ENCODE measurements at places on chromosomes 3 and 15. TPM values are rescaled to one million over a fixed set of nuclear protein-coding genes. Genes with fewer than 3 reads are reported as not detected.

The SLC24A5 gene
- total RNA-seq: not detected

DNA sequence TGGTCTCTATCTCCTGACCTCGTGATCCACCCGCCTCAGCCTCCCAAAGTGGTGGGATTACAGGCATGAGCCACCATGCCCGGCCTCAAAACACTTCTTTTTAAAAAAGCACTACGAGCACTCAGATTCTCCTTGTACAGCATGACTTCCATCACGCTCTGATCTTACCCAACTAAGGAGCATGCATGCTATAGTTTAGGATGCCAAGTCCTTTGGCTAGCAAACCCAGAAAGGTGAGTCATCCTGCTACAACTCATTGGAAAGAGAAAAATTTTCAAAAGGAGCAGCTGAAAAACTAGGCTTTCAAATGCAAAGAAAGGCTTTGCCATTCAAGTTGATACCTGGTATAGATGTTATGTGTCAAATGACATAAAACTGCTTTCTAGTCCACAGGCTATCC lies 70.3 kb upstream of the PRICKLE2 start:
- peak; percentile 80 for DNase-seq

- no peak for DNase-seq
Observed at GRCh38 chr15:90893175-90894090, 9.1 kb downstream of the FES start.

GRCh38 chr3:97121386-97121785 lies 307.0 kb downstream of the EPHA6 start:
- DNase-seq: no peak

DNA sequence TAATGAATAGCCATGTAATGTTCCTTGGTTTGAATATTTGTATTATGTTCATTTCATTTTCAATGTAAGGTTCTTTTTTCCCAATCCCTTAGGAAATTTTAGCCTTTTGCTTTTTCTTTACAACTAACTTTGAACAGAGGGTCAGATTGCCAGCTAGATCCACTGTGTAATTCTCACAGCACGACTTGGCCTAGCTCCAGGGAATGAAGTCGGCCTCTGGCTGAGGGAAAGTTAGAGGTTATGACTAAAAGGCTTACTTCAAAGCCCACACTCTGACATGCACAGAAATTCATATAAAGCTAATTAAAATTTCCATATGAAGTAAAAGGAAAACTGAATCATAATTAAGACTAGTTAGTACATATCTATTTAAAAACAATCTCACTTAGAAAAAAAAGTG lies 38.7 kb downstream of the ROBO1 start:
- no peak for DNase-seq

- DNase-seq: no peak
Observed at GRCh38 chr3:71035314-71035713, 548.2 kb downstream of the FOXP1 start.

The LYZL4 gene
- total RNA-seq: not detected

DNA sequence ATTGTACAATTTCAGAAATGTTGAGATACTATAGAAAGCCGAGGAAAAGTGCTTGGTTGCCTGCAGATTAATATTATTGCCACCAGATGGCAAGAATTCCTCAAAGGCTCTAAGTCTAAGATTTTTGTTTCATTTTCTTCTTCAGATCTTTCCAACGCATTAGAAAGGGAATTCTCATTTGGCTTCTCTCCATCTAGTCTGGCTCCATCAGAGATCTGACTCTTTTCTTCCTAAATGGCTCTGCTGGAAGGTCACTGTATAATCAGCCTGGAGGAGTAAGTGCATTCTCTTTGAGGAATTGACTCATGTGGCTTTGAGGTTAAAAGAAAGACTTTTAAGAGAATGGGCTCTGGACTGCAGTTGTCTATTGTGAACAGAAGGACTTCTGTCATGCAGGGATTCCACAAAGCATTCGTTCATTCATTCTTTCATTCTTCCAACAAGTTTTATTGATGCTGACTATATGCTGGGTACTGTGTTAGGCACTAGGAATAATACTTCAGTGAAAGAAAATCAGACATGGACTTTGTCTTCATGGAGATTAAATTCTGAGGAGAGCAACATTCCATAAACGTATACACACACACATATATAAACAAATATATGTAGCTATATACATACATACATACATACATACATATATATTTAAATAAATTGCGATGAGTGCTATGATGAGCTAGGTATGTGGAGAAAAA lies 55.3 kb downstream of the SLC28A2 start:
- peak; percentile 40 for DNase-seq

The RASSF1 gene
- total RNA-seq: 9.2 TPM

DNA sequence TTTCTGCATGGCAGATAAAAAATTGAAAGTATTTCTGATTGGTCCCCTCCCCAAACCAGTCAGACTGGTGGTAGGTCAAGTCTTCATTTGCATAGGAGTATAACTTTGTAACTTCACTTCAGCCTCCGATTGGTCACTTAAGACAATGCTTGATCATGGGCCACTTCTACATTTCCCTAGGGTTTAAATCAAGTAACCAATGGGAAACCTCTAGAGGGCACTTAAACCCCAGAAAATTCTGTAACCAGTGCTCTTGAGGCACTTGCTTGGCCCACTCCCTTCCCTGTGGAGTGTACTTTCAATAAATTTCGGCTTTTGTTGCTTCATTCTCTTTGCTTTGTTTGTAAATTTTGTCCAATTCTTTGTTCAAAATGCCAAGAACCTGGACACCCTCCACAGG lies 225.5 kb downstream of the ARPP21 start:
- DNase-seq: no peak

DNA sequence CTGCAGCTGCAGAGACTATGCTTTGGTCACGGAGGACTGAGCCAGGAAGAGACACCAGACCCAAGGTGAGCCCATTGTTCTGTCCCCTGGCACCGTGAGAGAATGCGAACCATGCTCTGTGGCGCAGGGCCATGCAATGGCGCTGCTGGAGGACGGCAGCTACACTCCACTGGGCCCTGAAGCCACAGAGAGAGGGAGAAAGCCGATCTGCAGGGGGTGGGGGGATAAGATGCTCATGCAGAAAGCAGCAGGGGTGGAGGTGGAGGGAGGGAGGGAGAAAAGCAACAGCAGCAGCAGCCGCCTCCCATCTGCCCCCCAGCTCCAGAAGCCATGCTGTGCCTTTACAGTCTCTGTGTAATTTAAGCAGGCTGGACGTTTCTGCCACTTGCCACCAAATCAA lies 5.3 kb downstream of the BDH1 start:
- DNase-seq: no peak

- peak; percentile 14 for DNase-seq
Observed at GRCh38 chr15:70882361-70882760, 9.9 kb downstream of the THAP10 start.

- no peak for DNase-seq
Observed at GRCh38 chr15:80012060-80012726, 41.2 kb upstream of the BCL2A1 start.

DNA sequence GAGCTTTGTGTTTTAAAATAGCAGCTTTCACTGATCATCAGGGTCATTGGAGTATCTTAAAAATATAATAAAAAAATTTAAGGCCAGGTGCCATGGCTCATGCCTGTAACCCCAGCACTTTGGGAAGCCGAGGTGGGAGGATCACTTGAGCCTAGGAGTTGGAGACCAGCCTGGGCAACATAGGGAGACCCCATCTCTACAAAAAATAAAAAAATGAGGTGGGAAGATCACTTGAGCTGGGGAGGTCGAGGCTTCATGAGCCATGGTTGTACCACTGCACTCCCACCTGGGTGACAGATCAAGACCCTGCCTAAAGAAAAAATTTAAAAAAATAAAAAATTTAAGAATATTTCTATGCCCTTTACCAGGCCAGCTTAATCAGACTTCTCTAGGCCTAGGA lies 1.5 kb downstream of the HMCES start:
- DNase-seq: no peak

The OR5H2 gene
- total RNA-seq: not detected

- DNase-seq: no peak
Observed at GRCh38 chr3:64491843-64492242, 196.0 kb downstream of the ADAMTS9 start.

- no peak for DNase-seq
Observed at GRCh38 chr3:86938416-86939105, 52.4 kb downstream of the VGLL3 start.

DNA sequence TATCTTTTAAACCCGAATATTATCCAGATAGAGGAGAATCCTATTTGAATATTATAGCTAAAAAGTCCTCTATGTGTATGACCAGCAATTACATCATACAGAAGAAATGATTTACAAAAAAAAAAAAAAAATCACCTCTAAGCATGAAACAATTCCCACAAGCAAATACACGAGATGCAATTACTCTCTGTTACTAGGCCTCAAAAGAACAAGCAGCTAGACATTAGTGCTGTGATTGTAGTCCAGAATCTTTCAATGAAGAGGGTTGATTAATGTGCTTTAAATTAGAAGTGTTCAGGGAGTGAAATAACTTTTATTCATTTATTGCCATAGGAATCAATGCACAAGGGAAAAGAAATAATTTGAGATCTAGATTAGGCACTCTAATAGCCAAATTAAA lies 1379.5 kb upstream of the GBE1 start:
- no peak for DNase-seq

The CHP1 gene
- total RNA-seq: 132 TPM

DNA sequence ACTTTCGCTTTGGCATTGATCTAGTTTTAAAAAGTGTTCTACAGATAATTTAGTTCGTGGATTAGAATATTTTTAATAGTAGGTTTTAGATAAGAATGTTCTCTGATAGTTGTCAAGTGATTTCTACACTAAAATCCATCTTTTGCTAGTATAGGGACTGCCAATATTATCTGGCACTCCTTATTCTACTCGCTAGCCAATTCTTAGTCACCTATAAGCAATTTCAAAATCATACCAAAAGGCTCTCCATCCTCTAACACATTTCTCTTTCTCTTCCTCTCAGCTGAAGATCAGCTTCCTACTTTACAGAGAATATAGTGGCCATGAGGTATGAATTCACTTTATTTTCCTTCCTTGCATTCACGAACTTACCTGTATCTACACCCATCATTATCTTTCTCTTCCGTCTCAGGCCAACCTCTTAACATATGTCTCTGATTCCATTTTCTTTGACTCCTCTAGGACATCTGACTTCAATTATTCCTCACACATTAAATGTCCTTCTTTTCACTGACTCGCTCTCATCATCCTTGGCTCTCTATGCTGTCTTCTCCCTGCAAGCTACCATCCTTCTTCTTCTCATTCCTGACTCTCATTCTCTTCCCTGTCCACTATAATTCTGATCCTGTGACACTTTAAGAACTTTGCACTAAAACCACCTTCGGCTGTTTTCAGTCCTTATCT lies 35.5 kb downstream of the C3orf80 start:
- DNase-seq: no peak

GRCh38 chr15:85615930-85616329 lies 178.8 kb downstream of the KLHL25 start:
- DNase-seq: peak; percentile 84

DNA sequence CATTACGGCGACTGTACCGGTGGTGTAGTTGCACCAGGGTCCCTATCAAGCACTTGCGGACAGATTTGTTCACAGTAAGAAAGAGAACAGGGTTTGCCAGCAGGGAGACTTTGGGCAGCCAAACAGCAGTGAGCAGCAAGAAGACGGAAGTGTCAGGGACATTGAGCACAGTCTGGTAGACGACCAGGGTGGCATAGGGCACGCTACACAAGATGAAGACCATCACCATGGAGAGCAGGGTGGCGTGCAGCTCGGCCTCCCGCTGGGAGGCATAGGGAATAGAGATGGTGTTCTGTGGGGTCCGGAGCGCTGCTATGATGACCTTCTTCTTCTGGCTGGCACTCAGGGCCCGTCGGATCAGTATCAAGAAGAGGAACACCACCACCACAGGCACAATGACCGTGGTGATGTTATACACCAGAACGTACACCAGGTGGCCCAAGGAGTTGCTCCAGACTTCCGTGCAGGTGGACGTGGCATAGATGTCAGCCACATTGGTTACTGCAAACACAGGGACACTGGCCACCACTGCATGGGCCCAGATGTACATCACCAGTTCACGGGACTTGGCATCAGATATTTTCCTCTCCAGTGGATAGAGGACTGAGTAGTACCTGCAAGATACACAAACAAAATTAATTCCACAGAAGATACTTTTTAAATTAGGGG lies 19.1 kb upstream of the FSIP1 start:
- peak; percentile 28 for DNase-seq

DNA sequence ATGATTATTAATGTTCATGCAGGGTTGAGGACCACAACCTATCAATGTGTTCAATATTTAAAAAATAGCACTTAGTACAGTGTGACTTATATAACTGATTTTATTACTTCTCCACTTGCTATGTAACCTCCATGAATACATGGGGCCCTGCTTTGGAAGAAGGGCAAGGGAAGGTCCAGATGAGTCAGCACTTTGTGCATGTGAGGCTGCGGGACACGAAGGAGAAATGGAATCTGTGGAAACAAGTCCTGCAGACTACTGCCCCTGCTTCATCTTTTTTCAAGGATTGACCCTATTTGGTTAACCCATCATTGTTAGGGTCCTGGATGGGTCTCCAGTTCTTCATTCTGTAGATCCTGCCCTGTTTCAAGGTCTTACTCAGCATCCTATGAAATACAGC lies 1.6 kb downstream of the NXPE3 start:
- peak; percentile 76 for DNase-seq

The SIDT1 gene
- not detected for total RNA-seq

DNA sequence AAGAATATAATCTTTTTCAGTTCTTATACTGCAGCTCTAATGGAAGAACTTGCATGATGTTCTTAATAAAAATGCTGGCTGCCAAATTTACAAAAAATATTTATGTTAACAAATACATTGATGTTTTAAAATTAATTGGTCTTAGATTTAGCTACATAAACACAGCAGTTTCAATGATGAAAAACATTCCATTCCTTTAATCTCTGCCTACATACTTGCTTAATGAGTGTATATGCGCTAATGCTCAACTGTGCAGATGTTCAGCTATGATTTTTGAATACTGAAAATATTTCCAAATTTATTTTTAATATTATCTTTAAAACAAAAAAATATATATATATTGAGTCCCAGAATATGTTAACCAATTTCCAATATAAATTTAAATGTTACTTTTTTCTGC lies 867.4 kb downstream of the ROBO1 start:
- DNase-seq: no peak

- peak; percentile 61 for DNase-seq
Observed at GRCh38 chr3:143536817-143537535, 311.3 kb downstream of the SLC9A9 start.

DNA sequence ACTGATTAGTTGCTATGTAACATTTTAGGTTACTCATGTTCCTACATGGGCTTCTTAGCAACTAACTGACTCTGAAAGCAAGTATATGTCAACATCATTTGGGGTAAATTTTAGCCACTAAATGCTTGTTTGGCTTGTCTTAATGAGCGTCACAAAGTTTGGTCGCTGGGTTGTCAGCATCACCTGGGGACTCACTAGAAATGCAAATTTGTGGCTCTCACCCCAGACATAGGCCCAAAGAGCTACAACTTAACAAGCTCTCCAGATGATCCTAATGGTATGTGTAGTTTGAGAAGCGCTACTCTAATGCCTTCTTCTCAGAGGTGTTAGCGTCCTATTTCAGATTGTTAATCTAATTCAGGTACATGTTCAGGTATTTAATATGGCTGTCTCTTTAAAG lies 32.7 kb upstream of the CPOX start:
- DNase-seq: no peak

Measured in mammary epithelial cell (primary cell).